ENCODE measurements at places on chromosomes 12 and 14.

DNA sequence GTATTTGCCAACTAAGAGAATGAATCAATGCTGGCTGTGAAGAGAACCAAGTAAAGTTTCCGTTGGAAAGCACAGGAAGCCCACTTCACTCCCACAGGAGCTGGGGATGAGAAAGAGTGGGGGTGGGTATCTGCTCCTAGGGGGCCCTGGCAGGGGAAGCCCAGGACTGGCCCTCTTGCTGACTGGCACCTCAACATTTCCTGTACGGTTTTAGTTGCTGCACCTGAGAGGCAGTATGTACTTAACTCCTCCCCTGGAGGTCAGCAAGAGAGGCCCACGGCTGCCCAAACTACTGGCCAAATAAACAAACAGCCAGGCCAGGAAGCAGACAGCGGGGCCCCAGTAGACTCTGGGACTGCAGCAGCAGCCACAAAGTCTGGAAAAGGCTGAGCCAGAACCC is 33.8 kb upstream of the VWF start:
- no peak for DNase-seq

DNA sequence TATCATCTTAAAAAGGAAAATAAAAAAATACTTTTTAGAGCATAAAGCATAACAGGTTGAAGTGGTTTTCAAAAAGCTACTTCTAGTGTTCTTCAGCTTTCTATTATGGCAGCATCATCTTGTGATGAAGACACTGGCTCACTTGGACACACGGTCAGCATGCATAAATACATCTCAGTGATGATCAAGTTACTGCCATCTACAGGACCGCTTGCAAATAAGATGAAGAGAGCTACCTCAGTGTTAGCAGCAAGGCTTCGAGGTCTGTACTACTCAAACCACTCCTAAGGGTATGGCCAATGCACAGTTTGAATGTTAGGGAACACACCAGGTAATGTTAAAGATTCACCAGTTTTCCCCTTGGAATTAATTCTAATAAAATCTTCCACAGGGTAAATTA is 58.8 kb downstream of the GALC start:
- no peak for DNase-seq

DNA sequence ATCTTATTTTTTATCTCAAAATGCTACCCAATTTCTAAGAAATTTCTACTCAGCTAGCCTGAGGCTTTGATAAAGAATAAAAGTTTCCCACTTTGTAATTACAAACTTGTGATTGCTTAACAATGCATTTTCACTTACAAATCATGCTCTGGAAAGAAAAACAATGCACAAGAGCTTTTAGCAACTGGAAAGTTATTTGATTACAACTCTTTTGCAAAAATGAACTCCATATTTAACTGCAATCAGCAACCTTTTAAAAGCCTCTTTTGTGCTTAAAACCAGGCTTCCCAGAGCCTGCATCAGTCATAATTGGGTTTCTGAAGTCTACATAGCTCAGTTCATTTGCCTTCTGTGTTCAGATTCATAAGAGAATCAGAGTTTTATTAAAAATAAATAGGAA is 395.2 kb downstream of the PAWR start:
- no peak for DNase-seq

- DNase-seq, result no peak
Measured at GRCh38 chr12:13436182-13436581, 239.7 kb downstream of the EMP1 start.

GRCh38 chr14:86999036-86999435 is 993.9 kb downstream of the GALC start:
- no peak for DNase-seq

DNA sequence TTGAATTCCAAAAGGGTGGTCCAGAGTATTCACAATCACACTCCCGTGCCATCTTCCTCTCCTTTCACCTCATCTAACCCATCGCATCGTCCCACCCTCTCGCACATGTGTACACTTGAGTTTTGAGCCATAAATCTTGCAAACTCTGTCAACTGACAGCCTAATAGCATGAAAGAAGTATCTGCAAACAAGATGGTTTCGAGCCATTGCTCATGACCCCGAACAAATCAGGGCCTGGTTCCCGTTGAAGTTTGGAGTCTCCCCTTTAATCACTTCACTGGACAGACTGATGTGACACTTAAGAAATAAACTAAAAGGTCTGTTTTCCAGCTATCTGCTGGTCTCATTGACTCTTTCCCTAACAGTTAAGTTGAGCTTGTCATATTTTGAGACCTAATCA is 223.6 kb upstream of the SOX5 start:
- DNase-seq, result no peak
